Activated naive CD4-positive, alpha-beta T cell treated with anti-CD3 and anti-CD28 coated beads, Interleukin-2, amount 10 ng/mL, durations not matched to agents 7 days and 5 days (primary cell): ENCODE measurements at places on chromosomes 1 and 21.

GRCh38 chr1:185360714-185361113, 43.7 kb upstream of the IVNS1ABP start:
- no peak for DNase-seq
- no peak overlapping the region for H3K27ac ChIP-seq
- peaks cover 3% of the 10 kb centered on the region for H3K36me3 ChIP-seq
- H3K27me3 ChIP-seq, result no peaks in the 10 kb centered on the region
- no peak overlapping the region for H3K4me3 ChIP-seq
- H3K4me1 ChIP-seq, result no peaks in the 10 kb centered on the region

DNA sequence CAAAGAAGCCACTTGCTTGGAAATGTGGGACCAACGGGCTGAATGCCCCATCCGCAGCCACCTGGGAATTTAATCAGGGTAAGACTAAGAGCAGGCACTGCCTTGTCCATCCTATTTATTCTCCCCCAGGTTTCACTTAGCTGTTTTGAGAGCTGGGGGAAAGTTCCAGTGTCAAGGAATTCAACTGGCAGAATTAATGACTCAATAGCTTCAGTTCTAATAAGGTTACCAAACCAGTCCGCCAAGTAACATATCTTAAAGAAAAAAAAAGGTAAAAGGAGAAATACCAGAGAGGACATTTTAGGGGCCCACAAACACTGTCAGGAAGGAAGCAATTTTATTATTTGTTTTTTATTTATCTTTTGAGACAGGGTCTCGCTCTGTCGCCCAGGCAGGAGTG, 157.6 kb upstream of the SOD1 start:
- peaks cover 2% of the 10 kb centered on the region for H3K36me3 ChIP-seq
- no peak for DNase-seq
- peaks cover 24% of the 10 kb centered on the region for H3K27me3 ChIP-seq
- H3K27ac ChIP-seq, result no peak overlapping the region
- no peak overlapping the region for H3K4me3 ChIP-seq

- no peaks in the 10 kb centered on the region for H3K27me3 ChIP-seq
- no peak overlapping the region for H3K27ac ChIP-seq
- no peak overlapping the region for H3K4me3 ChIP-seq
- no peak for DNase-seq
Measured at GRCh38 chr1:102861247-102861646, 247.1 kb downstream of the COL11A1 start.

DNA sequence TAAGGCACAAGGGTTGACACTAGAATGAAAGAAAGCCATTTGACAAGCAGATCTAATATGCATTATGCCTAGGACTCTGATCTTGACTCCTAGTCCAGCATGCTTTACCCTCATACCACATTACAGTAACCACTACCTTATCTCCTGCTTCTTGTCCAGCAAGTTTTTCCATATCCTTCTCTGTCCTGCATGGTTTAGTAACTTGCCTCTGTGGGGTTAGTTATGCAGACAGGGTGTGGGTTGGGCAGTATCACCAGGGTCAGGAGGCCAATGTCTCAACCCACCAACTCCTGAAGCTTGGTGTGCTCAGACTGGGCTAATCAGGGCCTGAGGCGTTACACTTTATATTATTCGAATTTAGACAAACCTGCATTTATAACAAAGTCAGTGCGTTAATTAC, 18.8 kb downstream of the DHDDS start:
- no peaks in the 10 kb centered on the region for H3K4me1 ChIP-seq
- H3K4me3 ChIP-seq, result no peak overlapping the region
- H3K27me3 ChIP-seq, result no peaks in the 10 kb centered on the region
- H3K27ac ChIP-seq, result no peak overlapping the region
- DNase-seq, result no peak
- H3K36me3 ChIP-seq, result peaks cover 57% of the 10 kb centered on the region

DNA sequence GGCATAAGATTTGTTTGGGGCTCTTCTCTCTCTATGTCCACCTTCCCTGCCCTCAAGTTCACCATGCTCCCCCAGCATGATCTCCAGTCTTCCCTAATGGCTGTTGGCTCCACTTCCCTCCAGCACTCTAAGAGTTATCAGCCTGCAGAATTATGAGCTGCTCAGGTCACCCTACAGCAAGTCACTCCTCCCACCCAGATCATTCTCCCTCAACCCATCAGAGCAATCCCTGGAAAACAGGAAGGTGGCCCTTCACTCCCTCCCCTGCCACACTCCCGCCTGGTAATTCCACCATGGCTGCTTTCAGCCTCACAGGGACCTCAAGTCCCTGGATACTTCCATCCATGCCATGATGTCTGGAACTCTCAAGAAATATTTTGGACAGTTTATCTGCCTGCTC, 104.5 kb downstream of the KCNJ15 start:
- no peak for DNase-seq
- no peak overlapping the region for H3K4me3 ChIP-seq
- H3K27me3 ChIP-seq, result peaks cover 4% of the 10 kb centered on the region
- no peaks in the 10 kb centered on the region for H3K36me3 ChIP-seq

- H3K27ac ChIP-seq, result peak overlapping the region; percentile 70
- H3K27me3 ChIP-seq, result no peaks in the 10 kb centered on the region
- peaks cover 19% of the 10 kb centered on the region for H3K4me1 ChIP-seq
- peaks cover 49% of the 10 kb centered on the region for H3K36me3 ChIP-seq
Measured at GRCh38 chr1:235131961-235132360, 3.3 kb upstream of the TOMM20 start.

GRCh38 chr1:53693773-53694717, 44.9 kb downstream of the GLIS1 start:
- peaks cover 3% of the 10 kb centered on the region for H3K4me1 ChIP-seq
- H3K27me3 ChIP-seq, result peaks cover 27% of the 10 kb centered on the region
- H3K27ac ChIP-seq, result no peak overlapping the region
- H3K4me3 ChIP-seq, result no peak overlapping the region
